ENCODE measurements at places on chromosomes 6 and 20. TPM values are rescaled to one million over a fixed set of nuclear protein-coding genes. Genes with fewer than 3 reads are reported as not detected.

DNA sequence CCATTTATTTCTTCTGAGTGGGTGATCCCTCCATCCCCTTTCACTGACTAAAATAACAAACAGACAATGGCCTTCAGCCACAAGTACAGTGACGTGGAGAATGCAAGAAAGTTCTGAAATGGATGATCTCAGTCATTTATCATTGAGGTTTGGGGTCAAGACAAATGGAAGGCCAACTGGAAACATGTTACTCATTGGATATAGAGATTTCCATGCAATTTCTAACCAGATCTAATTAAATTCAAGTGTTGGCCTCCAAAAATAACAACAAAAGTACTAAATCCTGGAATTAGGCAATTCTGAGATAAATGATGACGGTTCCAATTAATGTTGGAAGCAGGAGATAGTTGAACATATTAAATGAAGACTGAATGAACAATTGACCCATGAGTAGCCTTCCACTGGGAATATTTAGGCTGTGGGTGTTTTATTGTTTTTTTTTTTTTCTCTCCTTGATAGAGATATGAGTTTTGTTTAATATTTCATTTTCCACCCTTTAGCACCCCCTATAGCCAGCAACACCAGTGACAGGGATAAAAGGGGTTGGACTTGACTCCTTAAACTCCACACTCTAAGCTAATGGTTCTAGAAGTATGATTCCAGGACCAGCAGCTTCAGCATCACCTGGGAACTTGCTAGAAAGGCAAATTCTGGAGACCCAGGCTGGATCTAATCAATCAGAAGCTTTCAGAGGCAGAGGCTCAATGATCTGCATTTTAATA, 112.8 kb downstream of the BCAS1 start:
- DNase-seq, result no peak

GRCh38 chr6:93433592-93433991, 14.2 kb upstream of the EPHA7 start:
- no peak for DNase-seq

- DNase-seq, result no peak
Measured at GRCh38 chr20:19019734-19020364, 192.6 kb upstream of the SLC24A3 start.

DNA sequence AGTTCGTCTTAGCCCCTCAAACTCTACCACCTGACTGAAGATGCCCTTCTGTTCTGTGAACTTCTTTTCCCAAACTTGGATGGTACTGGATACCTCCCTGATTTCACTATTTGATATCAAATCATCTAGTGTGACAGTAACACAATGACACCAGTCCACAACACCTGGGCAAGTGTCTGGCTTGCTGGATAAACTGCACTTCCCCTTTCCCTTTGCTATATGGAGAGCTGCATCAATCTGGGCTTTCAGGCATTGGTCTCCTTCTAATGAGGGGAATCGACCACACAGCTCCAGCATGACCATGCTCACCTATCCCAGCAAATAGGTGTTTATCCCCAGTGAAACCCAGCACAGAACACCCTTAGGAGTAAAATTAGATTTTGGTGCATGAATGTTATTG, 3.1 kb downstream of the F13A1 start:
- no peak for DNase-seq

DNA sequence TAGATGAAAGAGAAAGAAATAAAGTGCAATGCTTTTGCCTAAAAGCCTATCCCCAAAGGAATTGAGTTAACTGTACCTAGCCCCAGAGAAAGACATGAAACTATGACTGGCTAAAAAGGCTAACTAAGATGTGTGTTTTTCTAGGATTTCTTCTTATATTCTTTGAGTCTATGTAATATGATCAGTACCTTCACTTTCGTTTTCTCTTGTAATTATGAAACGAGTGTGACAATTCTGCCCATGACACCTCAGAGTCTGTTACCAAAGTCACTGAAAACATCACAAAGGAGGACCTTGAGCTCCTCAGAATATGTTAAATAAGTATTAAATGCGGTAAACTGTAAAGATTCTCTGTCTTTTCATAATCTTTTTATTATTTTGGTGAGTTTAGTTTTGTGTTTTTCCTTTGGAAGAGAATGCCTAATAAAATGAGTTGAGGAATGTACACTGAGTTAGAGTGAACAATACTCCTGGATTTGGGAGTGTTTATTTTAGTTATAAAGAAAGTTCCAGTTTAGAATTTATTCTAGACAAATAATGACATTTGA, 141.3 kb downstream of the FUT9 start:
- DNase-seq, result no peak

ARHGAP40 gene
- total RNA-seq, result 8.3 TPM

GRCh38 chr6:160355001-160355400, 6.8 kb downstream of the SLC22A3 start:
- peak; percentile 62 for DNase-seq

GRCh38 chr20:53829724-53830521, 236.3 kb upstream of the ZNF217 start:
- no peak for DNase-seq

DNA sequence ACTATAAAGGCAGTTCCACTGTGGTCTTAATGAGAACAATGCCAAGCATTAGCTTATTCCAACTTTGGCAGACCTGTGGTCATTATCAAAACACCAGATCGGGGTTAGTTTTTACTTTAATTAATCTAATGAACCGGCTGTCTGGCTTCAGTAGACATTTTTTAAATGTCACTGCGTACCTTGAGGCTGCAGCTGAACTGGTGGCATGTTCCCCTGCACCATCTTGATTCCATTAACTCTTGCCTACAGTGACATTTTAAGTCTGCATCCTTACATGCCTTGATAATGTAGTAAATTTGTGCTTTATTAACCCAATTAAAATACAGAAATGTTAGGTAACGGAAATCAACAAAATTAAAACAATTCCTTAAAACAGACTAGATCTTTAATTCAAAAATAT, 127.0 kb downstream of the KIF16B start:
- DNase-seq, result no peak

GRCh38 chr20:32451340-32451681, 93.2 kb downstream of the ASXL1 start:
- no peak for DNase-seq

DNA sequence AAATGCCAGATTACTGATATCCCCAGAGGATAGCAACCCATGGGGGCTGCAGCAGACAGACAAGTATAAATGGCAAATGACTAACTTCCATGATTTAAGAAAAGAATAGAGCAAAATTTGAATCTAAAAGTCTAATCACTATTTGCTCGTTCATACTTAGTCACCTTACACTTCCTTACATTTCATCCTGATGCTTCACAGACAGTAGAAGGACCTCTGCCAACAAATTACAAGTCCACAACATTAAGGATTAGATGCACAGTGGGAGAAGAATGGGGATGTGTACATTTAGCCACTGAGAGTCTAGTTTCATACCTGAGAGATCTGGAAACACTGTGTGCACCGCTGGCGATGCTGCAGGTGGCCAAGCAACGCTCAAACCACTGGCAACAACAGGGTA, 72.4 kb downstream of the FYN start:
- no peak for DNase-seq

DNA sequence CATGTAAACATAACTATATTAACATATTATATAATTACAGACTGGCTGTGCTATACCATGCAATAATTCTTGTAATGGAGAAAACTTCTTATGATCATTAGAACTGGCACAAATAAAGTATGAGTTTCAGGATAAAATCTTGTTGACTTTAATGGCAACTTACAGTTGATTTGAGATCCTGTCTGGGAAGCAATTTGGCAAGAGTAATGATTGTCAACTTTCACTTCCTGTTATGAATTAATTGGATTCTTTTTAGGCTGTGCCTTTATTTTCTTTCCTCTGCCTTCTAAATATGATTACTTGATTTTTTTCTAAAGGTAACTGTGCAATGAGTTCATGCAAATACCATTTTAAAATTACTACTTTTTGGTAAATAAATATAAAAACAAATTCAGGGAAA, 158.1 kb upstream of the B3GAT2 start:
- no peak for DNase-seq

BIRC7 gene
- total RNA-seq, result not detected

PAX1 gene
- total RNA-seq, result not detected

ASF1A gene
- 19.7 TPM for total RNA-seq

HLA-DQA1 gene
- 6.9 TPM for total RNA-seq

DNA sequence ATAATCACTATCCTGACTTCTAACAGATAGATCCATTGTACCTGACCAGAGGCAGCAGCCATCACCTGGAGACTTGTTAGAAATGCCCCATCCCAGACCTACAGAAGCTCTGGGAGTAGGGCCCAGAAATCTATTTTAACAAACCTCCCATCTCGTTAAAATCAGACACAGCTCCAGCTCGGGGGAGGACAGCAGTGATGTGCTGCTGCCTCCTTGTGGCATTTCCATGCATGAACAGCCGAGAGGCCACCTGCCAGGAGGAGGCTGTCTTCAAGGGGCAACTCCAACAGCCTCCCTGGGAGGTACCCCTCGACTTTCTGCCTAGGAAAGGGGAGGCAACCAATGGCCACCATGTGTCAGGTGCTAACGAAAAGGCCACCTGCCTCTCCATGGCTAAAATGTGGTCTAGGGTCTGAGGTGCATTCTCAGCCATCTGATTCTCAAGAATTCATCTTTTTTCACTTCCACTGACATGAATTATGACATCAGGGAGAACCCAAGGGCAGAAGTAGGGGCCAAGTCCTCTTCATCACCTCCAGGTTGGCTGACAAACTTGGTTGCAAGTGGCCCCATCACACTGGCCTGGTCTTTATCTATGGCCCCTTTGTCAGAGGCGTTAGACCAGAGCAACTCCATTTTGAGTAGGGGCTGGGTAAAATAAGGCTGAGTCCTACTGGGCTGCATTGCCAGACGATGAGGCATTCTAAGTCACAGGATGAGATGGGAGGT, 12.2 kb upstream of the KCNK15 start:
- peak; percentile 89 for DNase-seq
